Stimulated activated CD4-positive, alpha-beta T cell treated with anti-CD3 and anti-CD28 coated beads, Interleukin-2, amount 100 ng/mL, for 24 hours (primary cell): ENCODE measurements at places on chromosomes 12 and 14.

- DNase-seq = no peak
Observed at GRCh38 chr12:55688716-55689655, 18.7 kb downstream of the ITGA7 start.

DNA sequence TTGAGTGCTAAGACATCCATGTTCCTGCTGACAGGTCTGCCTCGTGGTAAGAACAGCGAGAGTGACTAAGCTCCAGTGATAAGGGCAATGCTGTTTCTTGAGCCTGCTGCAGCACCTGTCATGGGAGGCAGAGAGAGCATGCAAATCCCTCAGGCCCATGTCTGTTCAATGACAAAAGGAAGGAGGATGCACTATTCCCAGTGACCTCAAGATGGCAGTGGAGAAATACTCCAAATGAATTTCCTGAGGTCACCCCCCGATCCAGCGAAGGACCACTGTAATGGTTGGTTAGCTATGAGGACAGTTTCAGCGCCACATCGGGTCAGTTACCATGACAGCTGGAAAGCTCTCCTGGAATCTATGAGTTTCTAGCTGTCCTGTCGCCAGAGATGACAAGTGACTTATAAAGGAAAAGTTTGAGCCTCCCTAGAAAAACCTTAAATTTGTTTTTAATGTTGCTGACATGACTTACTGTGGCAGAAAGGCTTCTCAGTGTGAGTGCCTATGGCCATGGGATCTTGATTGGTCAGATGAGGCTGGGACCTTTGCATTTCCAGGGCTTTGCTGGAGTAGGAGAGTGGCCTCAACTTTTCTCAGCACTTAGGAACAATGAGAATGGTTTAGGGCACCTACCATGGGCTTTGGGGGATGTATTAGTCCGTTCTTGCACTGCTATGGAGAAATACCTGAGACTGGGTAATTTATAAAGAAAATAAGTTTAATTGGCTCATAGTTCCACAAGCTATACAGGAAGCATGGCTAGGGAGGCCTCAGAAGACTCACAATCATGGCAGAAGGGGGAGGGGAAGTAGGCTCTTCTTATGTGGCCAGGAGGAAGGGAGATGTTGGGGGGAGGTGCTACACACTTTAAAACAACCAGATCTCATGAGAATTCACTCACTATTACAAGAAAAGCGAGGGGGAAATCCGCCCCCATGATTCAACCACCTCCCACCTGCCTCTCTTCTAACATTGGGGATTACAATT lies 88.0 kb upstream of the TMEM260 start:
- peak; percentile 20 for DNase-seq

GRCh38 chr14:105204206-105204930 lies 23.3 kb upstream of the NUDT14 start:
- DNase-seq = no peak

GRCh38 chr12:132445884-132446632 lies 43.9 kb upstream of the FBRSL1 start:
- DNase-seq = peak; percentile 58

DNA sequence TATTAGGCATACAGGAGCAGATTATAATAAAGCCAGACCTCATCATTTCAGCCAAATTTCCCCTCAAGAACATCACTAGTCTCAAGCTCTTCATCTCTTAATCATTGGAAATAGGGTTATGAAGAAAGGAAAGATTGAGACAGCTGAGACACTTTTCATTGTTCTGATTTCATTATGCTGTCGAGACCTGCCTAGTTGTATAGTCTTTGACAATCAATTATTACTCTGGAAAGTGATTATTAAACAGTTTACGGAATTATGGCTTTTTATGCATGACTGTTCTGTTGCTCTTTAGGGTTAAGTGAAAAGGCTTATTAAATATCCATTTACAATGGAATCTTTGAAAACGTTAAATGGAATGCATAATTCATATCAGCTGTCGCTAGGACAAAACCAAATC lies 48.3 kb downstream of the TTC6 start:
- no peak for DNase-seq

DNA sequence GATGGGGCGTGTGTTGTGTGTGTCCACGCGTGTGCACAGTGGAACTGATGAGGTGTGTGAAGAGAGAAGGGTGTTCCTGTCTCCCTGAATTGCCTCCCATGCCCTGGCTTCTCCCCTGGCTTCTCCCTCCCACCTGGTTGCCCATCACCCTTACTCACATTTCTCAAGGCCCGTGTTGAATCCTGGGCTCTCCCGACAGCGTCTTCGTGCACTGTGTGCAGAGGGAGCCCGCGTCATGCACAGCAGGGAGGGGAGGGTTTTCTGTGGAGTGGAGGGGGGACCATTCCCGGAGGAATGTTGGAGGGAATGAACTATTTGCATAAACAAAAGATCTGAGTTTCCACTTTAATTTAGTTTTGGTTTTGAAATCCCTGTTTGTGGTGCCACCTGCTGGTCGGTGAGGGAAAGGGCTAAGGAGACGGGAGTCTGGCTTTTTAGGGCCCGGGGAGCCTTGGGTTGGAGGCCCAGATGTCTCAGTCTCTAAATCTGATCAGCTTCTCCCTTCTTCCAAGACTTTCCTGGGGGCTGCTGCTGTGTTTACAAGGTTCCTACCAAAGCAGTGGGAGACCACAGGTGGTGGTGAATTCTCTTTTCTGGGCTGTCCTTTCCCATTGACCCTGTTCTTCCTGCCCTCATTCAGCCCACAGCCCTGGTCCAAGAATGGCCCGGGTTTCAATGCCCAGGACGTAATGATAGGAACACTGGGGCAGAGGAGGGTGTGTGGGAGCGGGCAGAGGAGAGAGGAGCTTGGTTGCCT lies at the start of gene C1R:
C1R (minus strand) TSS at position 217 of the 757 bp plus-strand sequence; CDS start at position 160, 57 bp downstream.
- DNase-seq = peak; percentile 77

- no peak for DNase-seq
Observed at GRCh38 chr12:130074661-130075406, 87.4 kb upstream of the FZD10 start.

DNA sequence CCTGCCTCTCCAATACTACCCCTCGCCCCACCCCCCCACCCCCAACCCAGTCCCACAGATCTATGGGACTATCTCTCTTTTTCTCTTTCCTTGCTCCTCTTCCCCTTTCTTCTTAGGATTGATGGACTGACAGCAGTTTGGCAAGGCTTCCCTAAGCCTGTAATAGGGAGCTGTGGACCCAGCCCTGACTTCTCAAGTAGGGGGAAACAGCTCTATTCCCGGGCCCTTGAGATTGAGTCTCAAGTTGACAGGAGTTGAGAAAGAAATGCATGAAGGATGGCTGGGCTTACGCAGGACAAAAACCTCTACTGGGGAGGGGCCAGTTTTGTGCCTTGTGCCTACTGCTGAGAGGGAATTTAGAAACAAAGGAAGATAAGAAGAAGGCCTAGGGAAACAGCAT lies 60.4 kb downstream of the SMUG1 start:
- no peak for DNase-seq
